ENCODE measurements at places on chromosomes 3 and 15. TPM values are rescaled to one million over a fixed set of nuclear protein-coding genes. Genes with fewer than 3 reads are reported as not detected.

NRG4 gene
- total RNA-seq: not detected

GOLGA8G gene
- total RNA-seq: not detected

HES1 gene
- 12.2 TPM for total RNA-seq

IL17RB gene
- 7.0 TPM for total RNA-seq

REC114 gene
- total RNA-seq: not detected

NTRK3 gene
- 4.6 TPM for total RNA-seq

CMTM6 gene
- total RNA-seq: 51.5 TPM

ERICH6 gene
- total RNA-seq: not detected

CYP8B1 gene
- not detected for total RNA-seq

DUOX2 gene
- not detected for total RNA-seq

ZBTB20 gene
- 0.46 TPM for total RNA-seq

DNA sequence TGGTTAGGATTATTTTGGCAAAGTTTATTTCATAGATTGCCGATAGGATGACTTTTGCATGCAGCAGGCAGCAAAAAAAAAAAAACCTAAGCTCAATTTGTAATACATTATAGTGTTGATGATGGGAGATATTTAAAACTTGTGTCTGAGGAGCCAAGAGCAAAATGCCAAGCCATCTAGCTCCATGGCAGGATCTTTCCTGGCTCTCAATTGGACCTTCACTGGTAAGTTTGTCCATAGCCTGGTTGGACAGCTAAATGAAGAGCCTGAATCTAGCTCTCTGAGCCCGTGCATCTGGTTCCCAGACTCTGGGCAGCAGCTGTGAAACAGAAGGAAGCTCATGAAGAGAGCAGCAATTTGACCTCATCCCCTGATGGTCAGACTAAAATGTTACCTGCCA lies 17.5 kb downstream of the STAC start:
- H3K4me1 ChIP-seq: no peaks in the 10 kb centered on the region
- no peak overlapping the region for H3K4me3 ChIP-seq
- no peaks in the 10 kb centered on the region for H3K27me3 ChIP-seq
- no peak overlapping the region for H3K27ac ChIP-seq
- H3K36me3 ChIP-seq: no peaks in the 10 kb centered on the region

- H3K36me3 ChIP-seq: peaks cover 17% of the 10 kb centered on the region
- no peaks in the 10 kb centered on the region for H3K27me3 ChIP-seq
- H3K4me3 ChIP-seq: no peak overlapping the region
- DNase-seq: no peak
- no peaks in the 10 kb centered on the region for H3K4me1 ChIP-seq
Measured at GRCh38 chr3:121768452-121768851, 18.9 kb upstream of the GOLGB1 start.

- H3K27me3 ChIP-seq: no peaks in the 10 kb centered on the region
- no peak overlapping the region for H3K27ac ChIP-seq
- H3K4me3 ChIP-seq: no peak overlapping the region
- peaks cover 2% of the 10 kb centered on the region for H3K4me1 ChIP-seq
- no peak for DNase-seq
Measured at GRCh38 chr3:16449369-16449768, 64.1 kb downstream of the RFTN1 start.

DNA sequence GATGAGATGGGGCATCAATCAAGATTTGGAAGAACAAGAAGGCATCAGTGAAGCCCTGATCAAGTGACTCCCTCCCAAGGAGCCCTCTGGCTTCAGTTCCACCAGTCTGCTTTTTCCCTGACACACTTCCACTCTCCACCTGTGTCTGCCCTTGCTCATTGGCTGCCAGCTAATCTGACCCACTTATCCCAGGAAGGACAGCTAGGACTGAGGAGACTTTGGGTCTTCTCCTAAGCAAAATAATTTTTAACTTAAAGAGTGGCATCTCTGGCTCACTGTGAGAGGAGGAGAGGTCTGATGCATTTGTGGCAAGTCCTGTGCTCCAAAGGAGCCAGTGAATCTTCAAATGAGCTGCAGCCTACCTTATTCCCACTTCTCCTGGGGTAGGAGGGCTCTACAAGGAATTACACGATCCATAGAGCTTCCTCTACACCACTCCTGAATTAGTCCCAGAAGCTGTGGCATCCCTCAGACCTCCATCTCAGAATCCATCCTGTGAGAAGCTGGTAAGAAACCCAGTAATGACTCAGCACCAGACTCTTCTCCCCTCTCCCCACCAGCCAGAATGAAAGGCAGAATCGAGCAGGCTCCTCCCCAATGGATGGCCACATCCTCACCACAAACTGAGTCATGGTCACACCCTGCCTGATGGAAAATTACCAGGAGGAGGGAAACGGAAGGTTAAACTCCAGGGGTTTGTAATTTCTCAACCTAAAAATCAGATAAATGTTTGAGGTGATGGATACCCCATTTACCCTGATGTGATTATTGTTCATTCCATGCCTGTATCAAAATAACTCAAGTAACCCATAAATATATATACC lies 6.3 kb upstream of the PKM start:
- H3K27me3 ChIP-seq: peaks cover 36% of the 10 kb centered on the region
- DNase-seq: peak; percentile 43
- peaks cover 20% of the 10 kb centered on the region for H3K36me3 ChIP-seq
- H3K4me1 ChIP-seq: peaks cover 2% of the 10 kb centered on the region

GRCh38 chr3:5635746-5636145 lies 448.2 kb downstream of the EDEM1 start:
- no peaks in the 10 kb centered on the region for H3K27me3 ChIP-seq
- no peaks in the 10 kb centered on the region for H3K36me3 ChIP-seq

DNA sequence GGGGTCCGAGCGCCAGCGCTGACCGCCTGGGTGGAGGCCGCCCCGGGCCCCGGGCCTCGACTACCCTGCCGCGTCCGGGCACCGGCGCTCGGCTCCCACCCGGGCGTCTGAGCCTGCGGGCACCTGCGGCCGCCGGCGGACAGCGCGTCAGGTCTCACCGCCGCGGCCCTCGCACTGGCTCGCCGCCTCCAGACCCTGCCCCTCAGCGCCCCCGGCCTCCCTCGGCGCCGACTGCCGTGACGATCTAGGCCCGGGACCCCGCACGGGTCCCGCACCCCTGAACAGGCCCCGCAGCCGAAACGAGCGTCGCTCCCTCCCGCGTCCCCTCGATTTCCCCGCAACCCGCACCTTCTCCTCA lies 297 bp downstream of the PRC1 start:
- H3K36me3 ChIP-seq: peaks cover 17% of the 10 kb centered on the region
- peak overlapping the region; percentile 78 for H3K4me3 ChIP-seq
- DNase-seq: no peak
- peaks cover 5% of the 10 kb centered on the region for H3K4me1 ChIP-seq
- no peaks in the 10 kb centered on the region for H3K27me3 ChIP-seq

- H3K4me1 ChIP-seq: no peaks in the 10 kb centered on the region
- DNase-seq: no peak
- H3K36me3 ChIP-seq: no peaks in the 10 kb centered on the region
- H3K27me3 ChIP-seq: no peaks in the 10 kb centered on the region
- H3K27ac ChIP-seq: no peak overlapping the region
Measured at GRCh38 chr3:104066658-104067057, 1300.1 kb upstream of the ALCAM start.

- DNase-seq: no peak
- H3K27ac ChIP-seq: peak overlapping the region; percentile 42
- no peaks in the 10 kb centered on the region for H3K4me1 ChIP-seq
Measured at GRCh38 chr15:35690698-35691116, 144.7 kb upstream of the DPH6 start.

DNA sequence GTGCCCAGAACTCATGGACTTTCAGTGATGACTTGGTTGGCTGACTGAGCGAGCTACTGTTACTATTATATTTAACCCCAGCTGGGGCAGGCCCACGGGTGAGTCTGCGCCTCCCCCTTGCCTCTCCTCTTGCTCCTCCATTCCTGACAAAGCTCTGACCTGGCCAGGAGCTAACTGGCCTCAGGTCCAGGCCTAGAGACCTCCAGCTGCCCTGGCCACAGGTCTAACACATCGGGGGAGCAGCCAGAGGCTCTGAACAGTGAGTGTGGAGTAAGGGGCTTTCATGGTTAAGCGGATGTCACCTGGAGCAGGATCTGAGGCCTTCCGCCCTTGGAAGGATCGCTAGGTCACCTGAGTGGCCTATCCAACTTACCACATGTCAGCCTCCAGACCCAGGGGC lies 96.3 kb upstream of the HERC1 start:
- no peaks in the 10 kb centered on the region for H3K4me1 ChIP-seq
- H3K36me3 ChIP-seq: no peaks in the 10 kb centered on the region
- H3K4me3 ChIP-seq: no peak overlapping the region
- no peak overlapping the region for H3K27ac ChIP-seq
- no peak for DNase-seq

- no peaks in the 10 kb centered on the region for H3K36me3 ChIP-seq
- H3K4me3 ChIP-seq: no peak overlapping the region
- no peak for DNase-seq
- no peak overlapping the region for H3K27ac ChIP-seq
- peaks cover 7% of the 10 kb centered on the region for H3K27me3 ChIP-seq
- H3K4me1 ChIP-seq: peaks cover 4% of the 10 kb centered on the region
Measured at GRCh38 chr15:91849749-91850161, 3.8 kb upstream of the SLCO3A1 start.

DNA sequence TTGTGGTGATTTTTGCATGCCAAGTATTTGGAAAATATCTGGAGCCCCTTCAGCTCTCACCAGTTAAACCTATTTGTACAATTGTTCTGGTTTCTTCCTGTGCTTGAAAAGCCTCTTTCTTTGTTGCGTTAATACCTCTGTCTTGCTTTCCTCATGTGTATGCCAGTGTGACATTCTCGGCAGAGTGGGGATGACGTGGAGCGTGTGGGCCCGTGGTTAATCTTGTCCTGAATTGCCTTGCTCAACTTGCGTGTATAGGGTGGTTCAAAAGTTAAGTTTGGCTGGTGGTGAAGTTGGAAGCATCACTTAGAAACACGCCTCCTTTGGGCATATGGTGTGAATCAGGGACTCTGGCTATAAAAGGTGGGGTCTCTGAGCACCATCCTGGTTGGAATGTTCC lies 67.1 kb downstream of the IGF1R start:
- H3K27me3 ChIP-seq: no peaks in the 10 kb centered on the region
- DNase-seq: no peak
- 0 out of 2 replicates have a peak overlapping the region, but pooled peaks have one; percentile 3 for H3K27ac ChIP-seq
- no peak overlapping the region for H3K4me3 ChIP-seq

GRCh38 chr15:74777769-74778598 lies 3.9 kb upstream of the CSK start:
- peaks cover 4% of the 10 kb centered on the region for H3K4me1 ChIP-seq
- H3K27ac ChIP-seq: no peak overlapping the region
- H3K27me3 ChIP-seq: peaks cover 8% of the 10 kb centered on the region
- H3K36me3 ChIP-seq: no peaks in the 10 kb centered on the region

DNA sequence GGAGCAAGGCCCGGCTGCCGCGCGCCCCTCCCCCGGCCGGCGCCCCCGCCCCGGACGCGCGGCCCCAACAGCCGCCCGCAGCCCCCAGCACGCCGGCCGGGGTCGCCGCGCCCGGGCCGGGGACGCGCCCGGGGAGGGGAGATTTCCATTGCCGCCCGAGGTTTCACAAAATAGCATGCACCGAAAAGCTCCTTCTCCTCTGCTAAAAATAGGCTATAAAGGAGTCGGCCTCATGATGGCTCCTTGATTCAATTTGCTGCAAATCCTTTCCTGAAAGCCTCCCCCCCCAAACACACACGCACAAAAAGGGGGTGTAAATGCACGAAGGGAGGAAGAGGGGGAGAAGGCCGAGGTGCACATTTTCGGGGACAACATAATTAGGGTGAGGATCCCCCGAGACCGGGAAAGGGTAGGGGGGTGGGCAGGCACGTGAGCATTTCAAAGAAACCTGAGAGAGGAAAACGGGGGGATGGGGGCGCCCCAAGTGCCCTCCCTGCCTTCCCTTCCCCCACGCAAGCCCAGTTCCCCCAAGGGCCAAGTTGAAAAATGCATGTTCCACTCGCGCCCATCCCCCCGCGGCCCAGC lies 734 bp downstream of the TBL1XR1 start:
- H3K27ac ChIP-seq: peak overlapping the region; percentile 97
- no peaks in the 10 kb centered on the region for H3K36me3 ChIP-seq
- no peaks in the 10 kb centered on the region for H3K27me3 ChIP-seq
- DNase-seq: peak; percentile 55
- peaks cover 13% of the 10 kb centered on the region for H3K4me1 ChIP-seq
- H3K4me3 ChIP-seq: peak overlapping the region; percentile 100

DNA sequence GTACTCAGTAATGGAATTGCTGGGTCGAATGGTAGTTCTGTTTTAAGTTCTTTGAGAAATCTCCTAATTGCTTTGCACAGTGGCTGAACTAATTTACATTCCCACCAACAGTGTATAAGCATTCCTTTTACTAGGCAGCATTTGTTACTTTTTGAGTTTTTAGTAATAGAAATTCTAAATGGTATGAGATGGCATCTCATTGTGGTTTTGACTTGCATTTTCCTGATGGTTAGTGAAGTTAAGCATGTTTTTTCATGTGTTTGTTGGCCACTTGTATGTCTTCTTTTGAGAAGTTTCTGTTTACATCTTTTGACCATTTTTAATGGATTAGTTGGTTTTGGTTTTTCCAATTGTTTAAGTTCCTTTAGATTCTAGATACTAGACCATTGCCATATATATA lies 28.4 kb downstream of the TP63 start:
- H3K36me3 ChIP-seq: no peaks in the 10 kb centered on the region
- no peak for DNase-seq
- H3K4me1 ChIP-seq: no peaks in the 10 kb centered on the region
- no peak overlapping the region for H3K27ac ChIP-seq
- H3K4me3 ChIP-seq: no peak overlapping the region

- H3K4me3 ChIP-seq: no peak overlapping the region
- no peak overlapping the region for H3K27ac ChIP-seq
- no peaks in the 10 kb centered on the region for H3K27me3 ChIP-seq
- no peaks in the 10 kb centered on the region for H3K4me1 ChIP-seq
Measured at GRCh38 chr3:119508172-119508845, 10.0 kb downstream of the TIMMDC1 start.

DNA sequence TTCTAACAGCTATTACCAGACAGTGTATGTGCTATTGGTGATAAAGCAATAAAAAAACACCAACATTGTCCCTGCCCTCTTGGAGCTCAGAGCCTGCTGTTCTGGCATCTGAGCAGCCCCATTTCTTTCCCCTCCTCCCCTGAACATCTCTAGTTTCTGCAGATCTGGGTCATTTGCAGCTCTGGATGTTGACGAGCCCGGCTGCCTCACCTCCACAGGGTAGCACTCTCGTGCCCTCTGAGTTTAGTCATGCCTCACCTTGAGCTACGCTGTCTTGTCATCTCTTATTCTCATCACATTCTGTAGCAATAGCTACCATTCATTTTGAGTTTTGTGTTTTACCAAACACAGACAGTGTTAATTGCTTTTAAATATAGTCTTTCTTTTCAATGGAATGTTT lies 30.0 kb upstream of the GPR171 start:
- peaks cover 9% of the 10 kb centered on the region for H3K4me1 ChIP-seq
- no peaks in the 10 kb centered on the region for H3K27me3 ChIP-seq
- H3K4me3 ChIP-seq: no peak overlapping the region
- H3K27ac ChIP-seq: no peak overlapping the region
- no peaks in the 10 kb centered on the region for H3K36me3 ChIP-seq

Data from H1 (cell line).